ENCODE measurements at places on chromosomes 3 and 15.

DNA sequence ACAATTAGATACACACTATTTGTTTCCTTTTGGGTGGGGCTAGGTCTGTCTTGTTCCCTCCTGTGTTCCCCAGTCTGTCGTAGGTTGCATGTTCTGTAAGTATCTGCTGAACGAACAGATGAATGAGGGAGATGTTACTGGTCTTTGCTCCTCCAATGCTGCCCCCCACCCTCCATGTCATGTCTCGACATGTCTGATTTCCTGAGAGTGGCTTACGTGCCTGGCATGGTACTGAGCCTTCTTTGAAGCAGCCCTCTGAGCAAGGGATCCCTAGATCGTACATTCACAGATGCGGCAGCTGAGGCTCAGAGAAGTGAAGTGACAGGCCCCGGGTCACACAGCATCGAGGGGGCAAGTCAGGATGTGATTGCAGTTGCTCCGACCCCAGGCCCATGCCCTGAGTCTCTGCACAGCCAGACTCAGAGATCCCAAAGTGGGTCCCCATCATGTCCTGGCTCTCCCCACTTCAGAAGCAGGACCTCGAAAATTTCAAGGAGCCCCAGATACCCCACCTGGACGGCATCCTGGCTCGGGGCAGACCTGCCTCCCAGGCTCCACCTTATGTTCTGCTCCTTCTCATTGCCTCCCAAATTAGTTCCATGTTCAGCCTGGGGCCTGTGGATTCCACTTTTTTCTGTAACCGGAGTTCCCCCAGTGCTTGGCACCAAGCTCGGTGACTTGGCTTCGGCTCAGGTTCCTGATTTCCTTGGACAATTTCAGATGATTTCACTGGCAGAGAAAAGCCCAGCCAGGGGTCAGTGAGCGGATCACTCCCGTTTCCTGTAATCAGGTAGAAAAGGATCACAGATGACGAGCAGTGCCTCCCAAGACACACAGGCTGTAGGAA lies 24.7 kb downstream of the GOLGA6L2 start:
- DNase-seq = no peak

- peak; percentile 87 for DNase-seq
Observed at GRCh38 chr3:30649572-30650318, 43.3 kb downstream of the TGFBR2 start.

GRCh38 chr3:135240426-135240825 lies 445.4 kb downstream of the EPHB1 start:
- DNase-seq = no peak

GRCh38 chr3:66121318-66121717 lies 82.6 kb upstream of the MAGI1 start:
- peak; percentile 58 for DNase-seq

DNA sequence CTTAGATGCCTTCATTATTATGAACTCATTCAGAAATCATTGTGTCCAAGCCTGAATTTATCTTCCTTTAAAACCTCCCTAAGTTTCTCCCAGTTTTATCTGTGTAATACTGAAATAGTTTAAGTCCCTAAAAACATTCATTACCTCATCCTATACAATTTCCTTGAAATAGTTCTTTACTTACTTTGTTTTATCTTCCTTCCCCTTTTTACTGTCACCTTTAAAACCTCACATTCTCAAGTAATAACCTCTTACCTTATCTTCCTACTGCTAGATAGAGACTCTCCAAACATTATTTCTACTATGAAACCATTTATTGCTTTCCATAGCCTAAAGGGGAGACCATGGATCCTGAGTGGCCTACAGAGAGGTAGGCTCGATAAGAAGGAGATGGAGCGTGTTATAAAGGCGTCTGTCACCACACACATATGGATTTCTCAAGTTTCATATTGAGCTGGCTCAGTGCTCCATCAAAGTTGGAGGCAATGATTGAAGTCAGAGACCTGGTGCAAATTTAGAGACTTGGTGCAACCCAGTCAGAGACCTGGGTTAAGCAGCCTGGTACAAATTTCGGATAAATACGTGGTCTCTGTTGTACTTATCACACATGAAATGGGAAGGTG lies 140.4 kb downstream of the NFKBIZ start:
- no peak for DNase-seq

DNA sequence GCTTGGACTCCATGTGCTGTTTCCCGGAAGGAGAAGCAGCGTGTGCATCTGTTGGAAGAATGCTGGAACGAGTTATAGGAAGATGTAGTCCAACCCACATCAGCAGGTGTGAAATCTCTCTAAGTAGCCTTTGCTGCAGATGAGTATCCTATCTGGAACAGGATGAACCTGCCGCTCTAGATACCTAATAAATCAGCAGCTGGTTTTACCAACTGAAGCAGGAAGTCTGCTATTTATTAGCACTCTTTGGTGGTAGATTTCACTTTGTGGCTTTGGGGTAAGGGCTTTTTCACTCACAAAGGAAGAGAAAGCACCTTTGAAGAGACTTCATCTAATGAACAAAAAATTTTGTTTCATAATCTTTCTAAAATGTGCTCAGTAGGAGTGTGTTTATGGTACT lies 66.4 kb downstream of the DCUN1D1 start:
- no peak for DNase-seq
